ENCODE measurements at places on chromosomes 4 and X.

GRCh38 chr4:48073567-48074103 lies 57.1 kb downstream of the NIPAL1 start:
- H3K27me3 ChIP-seq = no peaks in the 10 kb centered on the region
- no peaks in the 10 kb centered on the region for H3K4me1 ChIP-seq
- no peak for DNase-seq
- H3K4me3 ChIP-seq = no peak overlapping the region
- H3K36me3 ChIP-seq = no peaks in the 10 kb centered on the region
- no peak overlapping the region for H3K27ac ChIP-seq

DNA sequence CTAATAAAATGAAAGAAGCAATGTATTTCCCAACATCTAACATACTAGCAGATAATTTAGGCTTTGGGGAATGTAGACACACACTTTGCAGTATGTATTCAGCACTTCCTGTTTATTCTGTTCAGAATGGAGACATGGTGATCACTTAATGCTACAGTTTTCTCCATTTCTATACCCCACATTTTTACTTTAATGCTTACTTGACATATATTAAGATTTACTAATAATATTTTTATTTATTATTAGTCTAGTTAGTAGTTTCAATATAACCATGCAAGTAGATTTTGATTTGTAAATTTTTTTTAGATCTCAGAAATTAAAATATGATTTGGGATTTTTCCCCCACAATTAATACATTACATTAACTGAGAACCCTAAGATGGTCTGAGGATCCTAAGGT lies 98.4 kb downstream of the PRSS12 start:
- no peak overlapping the region for H3K27ac ChIP-seq
- H3K4me1 ChIP-seq = no peaks in the 10 kb centered on the region
- H3K4me3 ChIP-seq = no peak overlapping the region
- H3K27me3 ChIP-seq = no peaks in the 10 kb centered on the region
- no peak for DNase-seq

GRCh38 chr4:108965016-108965415 lies 202.2 kb upstream of the ETNPPL start:
- H3K27ac ChIP-seq = no peak overlapping the region
- no peak overlapping the region for H3K4me3 ChIP-seq
- H3K27me3 ChIP-seq = no peaks in the 10 kb centered on the region

DNA sequence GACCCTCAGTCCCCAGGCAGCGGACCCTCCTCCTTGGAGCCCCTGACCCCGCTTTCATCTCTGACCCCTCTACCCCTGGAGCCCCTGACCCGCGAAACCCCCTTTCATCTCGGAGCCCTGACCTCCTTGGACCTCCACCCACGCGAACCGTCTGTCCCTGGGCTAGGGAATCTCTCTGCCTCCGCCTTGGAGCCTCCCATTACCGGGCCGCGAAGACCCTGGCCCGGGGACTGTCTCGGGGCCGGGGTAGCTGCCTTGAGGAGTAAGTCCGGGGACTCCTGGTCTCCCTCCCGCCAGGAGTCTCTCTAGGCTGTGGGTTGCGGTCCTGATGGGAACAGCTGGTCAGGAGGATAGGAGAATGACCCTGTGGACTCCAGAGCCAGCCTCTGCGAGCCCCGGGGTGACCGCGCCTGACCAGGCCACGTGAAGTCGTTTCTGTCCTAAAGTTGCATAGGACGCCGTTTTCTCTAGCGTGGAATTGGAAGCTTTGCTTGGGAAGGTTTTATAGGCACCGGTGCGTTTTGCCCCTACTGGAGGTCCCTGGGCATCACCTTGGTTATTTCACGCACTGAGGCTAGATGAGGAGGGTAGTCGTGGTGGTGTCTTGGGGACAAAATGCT lies 824 bp downstream of the TBC1D14 start:
- H3K27ac ChIP-seq = peak overlapping the region; percentile 72
- H3K27me3 ChIP-seq = no peaks in the 10 kb centered on the region
- peak overlapping the region; percentile 66 for H3K4me3 ChIP-seq
- H3K4me1 ChIP-seq = peaks cover 20% of the 10 kb centered on the region
- no peak for DNase-seq
